ENCODE measurements at places on chromosomes 6 and 20.
A peak's percentile ranks its signal among the peaks of the same experiment; 100 is the strongest.

DNA sequence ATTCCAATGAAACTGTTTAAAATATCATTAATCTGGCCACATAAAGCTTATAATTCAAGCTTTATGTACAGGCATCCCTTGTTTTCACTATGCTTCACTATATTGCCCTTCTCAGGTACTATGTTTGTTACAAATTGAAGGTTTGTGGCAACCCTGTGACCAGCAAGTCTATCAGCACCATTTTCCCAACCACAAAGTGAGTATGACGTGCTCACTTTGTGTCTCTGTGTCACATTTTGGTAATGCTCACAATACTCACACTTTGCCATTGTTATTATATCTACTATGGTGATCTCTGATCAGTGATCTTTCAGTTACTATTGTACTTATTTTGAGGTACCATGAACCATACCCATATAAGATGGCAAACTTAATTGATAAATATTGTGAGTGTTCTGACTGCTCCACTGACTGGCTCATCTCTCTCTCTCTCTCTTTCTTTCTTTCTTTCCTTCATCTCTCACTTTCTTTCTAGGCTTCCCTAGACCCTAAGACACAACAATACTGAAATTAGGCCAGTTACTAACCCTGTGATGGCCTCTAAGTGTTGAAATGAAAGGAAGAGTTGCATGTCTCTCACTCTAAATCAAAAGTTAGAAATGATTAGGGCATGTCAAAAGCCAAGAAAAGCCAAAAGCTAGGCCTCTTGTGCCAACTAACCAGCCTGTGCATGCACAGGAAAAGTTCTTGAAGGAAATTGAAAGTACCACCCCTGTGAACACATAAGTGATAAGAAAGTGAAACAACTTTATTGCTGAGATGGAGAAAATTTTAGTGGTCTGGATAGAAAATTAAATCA lies 227.9 kb downstream of the BCAS1 start:
- no peak for DNase-seq

DNA sequence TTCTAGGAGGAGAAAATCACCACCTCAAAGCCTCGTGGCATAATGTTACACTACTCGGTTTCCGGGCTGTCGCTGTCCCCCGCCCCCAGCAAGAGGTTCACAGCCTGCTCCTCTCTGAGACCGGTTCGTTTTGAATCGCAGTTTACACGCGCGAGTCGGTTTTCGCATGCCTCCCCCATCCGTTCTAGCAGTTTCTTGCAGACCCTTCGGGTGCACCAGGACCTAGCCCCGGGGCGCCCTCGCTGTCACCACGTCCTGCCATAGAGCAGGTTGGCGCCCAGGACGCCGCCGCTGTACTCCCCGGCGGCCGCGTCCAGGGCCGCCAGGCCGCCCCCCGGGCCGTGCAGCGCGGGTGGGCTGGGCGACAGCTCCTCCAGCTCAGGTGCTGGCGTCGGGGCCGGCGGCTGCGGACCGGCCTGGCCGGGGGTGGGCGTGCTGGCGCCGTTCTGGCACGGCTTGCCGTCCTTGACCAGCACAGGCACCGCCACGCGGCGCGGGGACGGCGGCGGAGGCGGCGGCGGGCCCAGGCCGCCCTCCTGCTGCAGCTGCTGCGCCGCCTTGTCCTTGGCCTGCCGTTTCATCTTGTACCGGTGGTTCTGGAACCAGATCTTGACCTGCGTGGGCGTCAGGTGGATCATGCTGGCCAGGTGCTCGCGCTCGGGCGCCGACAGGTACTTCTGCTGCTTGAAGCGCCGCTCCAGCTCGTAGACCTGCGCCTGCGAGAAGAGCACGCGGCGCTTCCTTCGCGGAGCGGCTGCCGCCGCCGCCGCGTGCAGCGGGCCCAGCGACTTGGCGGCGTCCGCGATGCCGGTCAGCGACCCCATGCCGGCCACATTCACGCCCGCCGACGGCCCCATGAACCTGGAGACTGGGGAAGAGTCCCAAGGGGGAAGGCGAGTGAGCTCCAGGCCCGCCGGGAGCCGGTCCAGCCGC lies 1.4 kb downstream of the NKX2-4 start:
- DNase-seq, result peak; percentile 55

DNA sequence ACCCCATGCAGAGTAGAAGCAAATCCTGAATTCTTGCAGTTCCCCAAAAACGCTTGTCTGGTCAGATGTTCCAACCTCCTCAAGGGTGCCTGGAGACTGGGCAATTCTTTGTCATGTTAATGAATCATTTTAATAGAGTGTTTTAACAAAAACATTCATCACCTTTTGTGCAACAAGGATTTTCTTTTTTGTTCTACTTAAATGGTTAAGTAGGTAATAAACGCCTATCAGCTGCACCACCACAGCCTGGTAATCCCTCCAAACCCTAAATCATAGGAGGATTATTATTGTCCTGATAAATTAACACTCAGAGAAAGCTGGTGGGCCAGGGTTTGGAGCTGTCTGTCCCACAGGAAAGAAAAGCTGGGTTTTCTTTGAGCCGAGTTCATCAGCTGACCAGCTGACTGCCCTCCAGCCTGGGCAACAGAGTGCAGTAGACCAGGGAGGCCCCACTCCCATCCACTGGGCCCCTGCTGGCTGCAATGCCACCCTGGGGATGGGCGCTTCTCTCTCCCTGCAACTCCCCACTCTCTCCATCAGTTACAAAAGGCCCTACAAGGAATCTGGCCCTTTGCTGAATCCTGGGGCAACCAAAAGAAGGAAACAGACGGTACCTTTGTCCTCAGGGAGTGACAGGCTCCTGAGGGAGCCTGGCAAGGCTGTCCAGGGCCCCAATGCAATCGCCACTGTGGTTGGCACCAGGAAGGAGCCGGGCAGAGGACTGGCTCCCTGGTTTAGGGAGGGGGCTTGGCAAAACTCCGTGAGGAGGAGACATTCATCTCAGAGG lies 23.1 kb upstream of the BMP7 start:
- DNase-seq, result no peak

DNA sequence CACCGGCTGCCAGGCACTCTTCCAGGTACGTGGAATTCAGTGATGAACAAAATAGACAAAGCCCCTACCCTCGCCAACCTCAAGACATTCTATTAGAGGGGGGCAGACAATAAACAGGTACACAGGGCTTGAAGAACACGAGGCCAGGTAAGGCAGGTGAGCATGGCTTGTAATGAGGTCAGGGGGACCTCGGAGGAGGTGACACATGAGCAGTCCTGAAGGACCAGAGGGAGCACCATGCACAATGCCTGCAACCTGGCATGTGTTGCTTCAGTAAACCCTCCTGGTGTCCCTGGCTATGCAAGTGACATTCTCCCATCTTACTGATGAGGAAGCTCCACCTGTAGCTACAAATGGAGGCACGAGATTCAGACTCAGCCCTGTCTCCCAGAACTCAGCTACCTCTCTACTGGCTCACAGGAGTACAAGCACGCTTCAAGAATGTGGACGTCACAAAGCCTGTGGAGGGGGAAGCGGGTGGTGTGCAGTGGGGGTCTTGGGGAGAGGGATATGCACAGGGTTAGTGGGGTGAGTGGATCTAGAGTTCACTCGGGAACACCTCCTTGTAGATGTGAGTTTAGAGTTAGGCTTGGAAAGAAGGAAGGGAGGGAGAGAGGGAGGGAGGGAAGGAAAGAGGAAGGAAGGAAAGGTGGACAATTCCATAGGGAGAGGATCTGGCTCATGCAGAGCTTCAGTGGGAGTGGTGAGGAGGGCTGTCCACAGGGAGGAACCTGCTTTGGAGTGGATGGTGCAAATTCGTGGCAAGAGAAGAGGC lies 7.6 kb upstream of the MAPK13 start:
- no peak for DNase-seq

DNA sequence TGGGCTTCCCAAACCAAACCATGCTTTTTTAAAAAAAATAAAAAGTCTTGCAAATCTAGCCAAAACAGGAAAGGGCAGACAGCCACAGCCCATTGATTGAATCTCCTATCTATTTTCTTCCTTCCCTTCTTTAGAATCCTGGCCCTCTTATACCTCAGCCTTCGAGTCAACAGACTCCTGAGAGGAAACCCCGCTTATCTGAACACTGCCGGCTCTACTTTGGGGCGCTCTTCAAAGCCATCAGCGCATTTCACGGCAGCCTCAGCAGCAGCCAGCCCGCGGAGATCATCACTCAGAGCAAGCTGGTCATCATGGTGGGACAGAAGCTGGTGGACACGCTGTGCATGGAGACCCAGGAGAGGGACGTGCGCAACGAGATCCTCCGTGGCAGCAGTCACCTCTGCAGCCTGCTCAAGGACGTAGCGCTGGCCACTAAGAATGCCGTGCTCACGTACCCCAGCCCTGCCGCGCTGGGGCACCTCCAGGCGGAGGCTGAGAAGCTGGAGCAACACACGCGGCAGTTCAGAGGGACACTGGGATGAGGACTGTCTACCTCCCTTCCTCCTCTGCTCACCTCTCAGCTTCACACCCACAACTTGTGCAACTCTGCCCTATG lies 10.1 kb upstream of the RTF2 start:
- DNase-seq, result no peak

GRCh38 chr6:115986026-115986425 lies 74.7 kb downstream of the FRK start:
- no peak for DNase-seq

DNA sequence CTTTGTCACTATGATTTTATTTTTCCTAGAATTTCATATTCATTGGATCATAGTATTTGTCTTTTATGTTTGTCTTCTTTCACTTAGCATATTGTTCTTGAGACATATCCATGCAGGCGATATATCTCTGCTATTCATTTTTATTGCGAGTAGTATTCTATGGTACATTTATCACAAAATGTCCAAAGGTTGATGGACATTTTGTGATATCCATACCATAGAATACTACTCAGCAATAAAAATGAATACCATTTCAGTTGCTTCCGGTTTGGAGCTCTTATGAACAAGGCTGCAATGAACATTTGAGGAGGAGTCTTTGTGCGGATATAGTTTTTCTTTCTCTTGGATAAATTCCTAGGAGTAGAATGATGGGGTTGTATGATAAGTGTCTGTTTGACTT lies 28.8 kb upstream of the EYA2 start:
- DNase-seq, result no peak
